ENCODE measurements at places on chromosomes 3 and 15.

DNA sequence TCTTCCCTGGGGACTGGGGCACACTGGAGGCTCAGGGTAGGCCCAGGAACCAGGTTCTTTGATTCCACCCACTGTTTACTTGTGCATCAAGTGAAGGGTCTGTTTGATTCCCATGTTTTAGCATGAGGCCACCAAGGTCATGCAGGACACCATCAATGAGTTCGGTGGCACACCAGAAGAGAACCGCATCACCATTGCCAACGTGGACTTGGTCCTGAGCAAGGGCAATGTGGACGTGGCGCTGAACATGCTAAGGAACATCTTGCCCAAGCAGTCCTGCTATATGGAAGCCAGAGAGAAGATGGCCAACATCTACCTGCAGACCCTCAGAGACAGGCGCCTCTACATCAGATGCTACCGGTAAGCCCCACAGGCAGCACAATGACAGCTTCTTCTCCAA is 21.5 kb downstream of the TTC21A start:
- DNase-seq, result no peak

DNA sequence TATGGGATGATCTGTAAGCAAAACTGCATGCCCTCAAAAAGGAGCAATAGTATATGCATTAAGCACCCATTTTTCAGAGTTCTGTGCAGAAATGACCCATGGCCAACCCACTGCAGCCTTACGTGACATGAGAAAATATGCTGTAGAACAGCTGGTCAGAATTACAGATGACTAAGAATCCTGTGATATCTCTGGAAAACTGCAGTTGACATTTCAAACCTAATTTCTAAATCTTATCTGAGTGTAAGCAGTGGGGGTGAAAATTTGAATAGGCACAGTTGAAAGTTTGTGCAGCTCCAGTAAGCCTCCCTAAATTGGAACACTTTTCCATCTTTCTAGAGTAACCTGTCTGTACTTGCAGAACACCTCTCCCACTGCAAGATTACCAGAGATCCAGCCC is 28.7 kb upstream of the COL6A6 start:
- no peak for DNase-seq

DNA sequence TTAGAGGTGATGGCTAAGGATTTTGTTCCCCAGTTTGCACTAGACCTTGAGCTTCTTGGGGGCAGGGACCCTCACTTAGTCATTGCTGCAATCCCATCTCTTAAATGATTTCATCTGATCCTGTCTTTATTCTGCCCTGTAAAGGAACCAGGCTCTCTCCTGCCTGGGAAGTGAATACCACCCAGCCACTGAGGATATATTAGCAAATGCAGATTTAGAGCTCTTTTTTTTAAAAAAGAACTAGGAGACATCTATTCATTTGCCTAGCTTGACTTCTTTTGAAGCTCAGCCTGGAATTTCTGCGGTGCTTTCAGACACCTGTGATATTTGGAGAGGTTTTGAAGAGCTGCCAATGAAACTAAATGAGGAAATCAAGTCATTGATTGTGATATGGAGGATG is 41.8 kb downstream of the CA12 start:
- no peak for DNase-seq

DNA sequence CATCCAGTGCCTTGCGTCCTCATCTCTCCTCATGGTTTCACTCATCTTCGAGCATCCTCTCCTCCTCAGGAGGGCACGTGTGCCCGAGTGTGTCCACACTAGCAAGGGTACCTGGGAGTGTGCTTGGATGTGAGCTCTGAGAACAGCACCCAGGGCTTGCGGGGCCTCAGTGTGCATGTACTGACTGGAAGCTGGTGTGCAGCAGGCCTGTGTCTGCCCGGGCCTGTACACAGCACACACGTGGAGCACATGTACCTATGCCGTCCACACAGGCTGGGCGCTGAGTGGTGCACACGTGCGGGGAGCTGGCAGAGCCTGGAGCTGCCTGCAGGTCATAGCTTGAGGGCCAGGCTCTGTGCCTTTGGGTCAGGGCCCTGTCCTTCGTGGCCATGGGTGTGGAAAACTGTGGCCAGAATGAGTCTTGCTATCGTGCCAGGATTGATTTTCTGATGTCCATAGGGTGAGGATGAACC is 34.9 kb downstream of the TSPAN3 start:
- DNase-seq, result no peak

GRCh38 chr3:115513416-115513800 is 109.9 kb upstream of the GAP43 start:
- no peak for DNase-seq

DNA sequence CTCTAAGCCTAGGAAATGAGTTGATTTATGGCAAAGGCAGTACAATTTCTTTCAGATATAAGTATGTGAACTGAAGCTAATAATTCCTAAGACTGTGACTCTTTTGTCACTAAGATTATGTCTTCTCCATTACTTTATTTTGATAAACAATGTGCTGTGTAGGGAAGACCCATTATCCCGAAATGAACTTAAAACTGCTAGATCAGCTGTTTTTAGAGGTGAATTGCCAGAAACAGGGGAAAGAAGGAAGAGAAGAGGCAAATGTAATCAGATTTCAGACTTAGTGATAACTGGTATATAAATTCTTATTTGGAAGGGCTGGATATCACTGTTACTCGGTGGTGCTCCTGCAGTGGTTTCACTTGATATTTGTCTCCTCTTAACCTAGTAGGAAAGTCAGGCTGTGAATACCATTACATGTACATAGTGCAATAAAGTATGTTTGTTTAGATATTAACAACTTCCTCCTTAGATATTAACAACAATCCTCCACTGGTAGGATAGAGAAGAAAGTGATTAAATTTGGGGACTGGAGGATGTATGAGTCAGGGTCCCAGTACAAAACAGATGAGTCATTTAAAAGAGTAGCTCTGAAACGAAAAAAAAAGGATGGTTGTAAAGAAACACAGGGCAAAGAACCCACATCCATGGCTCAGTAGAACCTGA is 338.5 kb upstream of the KCNH8 start:
- no peak for DNase-seq

DNA sequence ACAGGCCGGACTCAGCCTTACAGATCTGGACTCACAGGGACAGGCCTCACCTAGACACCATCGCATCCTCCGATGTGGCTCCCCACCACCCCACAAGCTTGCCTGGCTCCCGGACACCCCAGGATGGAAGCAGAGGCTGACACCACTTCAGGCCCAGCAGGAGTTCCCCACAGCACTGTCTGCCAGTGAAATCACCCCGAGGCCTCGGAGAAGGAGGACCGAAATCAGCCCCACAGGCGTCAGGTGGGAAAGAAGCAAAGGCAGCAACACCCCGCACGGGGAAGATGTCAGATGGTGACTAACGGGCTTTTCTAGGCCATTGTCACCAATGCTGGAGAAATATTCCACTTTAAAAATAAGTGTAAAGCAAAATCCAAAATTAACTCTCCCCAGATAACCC is 18.6 kb downstream of the ADCY5 start:
- DNase-seq, result no peak

GRCh38 chr3:99475229-99475628 is 163.2 kb upstream of the COL8A1 start:
- DNase-seq, result no peak

GRCh38 chr3:40593351-40593750 is 68.6 kb downstream of the ZNF621 start:
- DNase-seq, result no peak
